ENCODE measurements at places on chromosomes 7 and 10. TPM values are rescaled to one million over a fixed set of nuclear protein-coding genes. Genes with fewer than 3 reads are reported as not detected.

DNA sequence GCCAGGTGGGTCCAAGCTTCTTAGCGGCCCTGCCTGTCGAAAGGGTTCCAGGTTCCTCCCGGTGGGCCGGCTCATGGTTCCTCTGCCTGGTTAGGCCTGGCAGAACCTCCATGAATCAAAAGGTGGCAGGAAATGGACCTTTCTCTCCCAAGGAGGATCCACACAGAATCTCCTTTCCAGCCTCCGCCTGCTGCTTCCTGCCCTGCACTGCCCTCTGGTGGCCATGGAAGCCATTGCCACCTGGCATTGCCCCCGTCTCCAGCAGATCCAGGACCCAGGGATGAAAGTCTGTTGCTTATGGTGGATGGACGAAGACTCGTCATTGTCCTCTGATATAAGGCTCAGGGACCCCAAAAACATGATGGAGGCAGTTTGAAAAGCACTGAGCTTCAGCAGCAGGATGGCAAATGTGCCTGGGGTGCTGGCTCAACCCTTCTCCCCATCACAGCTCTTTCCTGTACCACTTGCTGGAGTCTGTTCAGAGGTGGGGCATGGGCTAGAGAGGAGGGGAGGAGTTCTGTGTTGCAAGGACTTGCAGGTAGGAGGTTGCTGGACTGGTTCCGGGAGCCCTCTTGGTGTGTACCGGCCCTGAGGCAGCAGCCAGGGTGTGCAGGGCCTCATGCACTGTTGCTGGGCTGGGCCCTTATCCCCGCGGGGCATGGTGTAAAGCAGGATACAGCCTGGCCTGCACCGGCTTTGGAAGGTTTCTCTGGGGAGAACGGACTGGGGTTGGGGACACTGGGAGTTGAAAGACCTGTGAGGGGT, 11.3 kb upstream of the INMT start:
- DNase-seq, result peak; percentile 78

GRCh38 chr10:21141946-21142492, 244.9 kb upstream of the NEBL start:
- no peak for DNase-seq

GRCh38 chr10:62694537-62695126, 109.9 kb upstream of the ADO start:
- no peak for DNase-seq

GRCh38 chr7:94264756-94265155, 129.9 kb upstream of the COL1A2 start:
- DNase-seq, result no peak

The OR2A1 gene
- not detected for total RNA-seq

The WNT16 gene
- not detected for total RNA-seq
